ENCODE measurements at places on chromosomes 6 and 20. TPM values are rescaled to one million over a fixed set of nuclear protein-coding genes. Genes with fewer than 3 reads are reported as not detected.

DNA sequence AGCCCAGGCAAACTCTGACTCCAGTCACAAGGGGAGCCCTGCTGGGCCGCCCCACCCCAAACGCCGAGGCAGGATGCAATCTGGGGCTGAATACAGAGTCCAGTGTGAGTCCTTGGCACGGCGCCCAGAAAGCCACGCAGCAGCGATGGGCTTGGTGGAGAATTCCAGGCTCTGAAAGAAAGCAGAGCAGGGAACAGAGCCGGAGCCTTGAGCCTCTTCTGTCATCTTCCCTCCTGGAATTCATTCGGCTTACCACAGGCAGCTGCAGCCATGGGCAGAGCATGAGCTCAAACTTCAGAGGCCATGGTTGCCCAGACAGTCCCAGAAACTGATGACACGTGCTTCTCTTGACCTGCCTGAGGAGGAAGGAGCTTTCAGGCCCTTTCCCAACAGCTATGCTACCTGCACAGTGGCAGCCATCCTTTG, 441.1 kb upstream of the JARID2 start:
- peak; percentile 99 for DNase-seq

DNA sequence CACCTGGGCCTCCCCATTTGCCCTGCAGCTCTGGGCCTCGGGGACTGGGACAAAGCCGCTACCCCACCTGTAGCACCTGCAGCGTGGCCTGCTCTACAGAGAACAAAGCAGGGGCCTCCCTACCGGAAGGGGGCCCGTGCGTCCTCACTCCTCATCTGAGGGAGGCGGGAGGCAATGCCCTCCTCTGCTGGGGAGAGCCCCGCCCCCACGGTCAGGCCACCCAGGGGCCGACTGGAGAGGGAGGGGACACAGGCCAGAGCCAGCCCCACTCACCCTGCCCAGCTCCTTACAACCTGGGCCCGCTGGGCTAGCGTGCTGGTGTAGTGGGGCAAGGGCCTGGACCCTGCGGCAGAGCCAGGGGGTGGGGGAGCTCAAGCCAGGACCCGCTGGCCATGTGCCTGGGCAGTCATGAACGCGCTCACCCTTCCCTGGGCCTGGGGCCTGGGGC, 8.0 kb downstream of the LAMA5 start:
- DNase-seq, result no peak

Gene AKIRIN2
- 23.7 TPM for total RNA-seq

- DNase-seq, result peak; percentile 59
Measured at GRCh38 chr20:1108437-1108920, 9.9 kb upstream of the PSMF1 start.

Gene SYCP2
- total RNA-seq, result 0.78 TPM

- DNase-seq, result no peak
Measured at GRCh38 chr20:46710153-46710913, 884 bp downstream of the SLC2A10 start.

- no peak for DNase-seq
Measured at GRCh38 chr20:52290569-52290968, 99.0 kb upstream of the ZFP64 start.

GRCh38 chr6:13673368-13673767, 38.3 kb downstream of the RANBP9 start:
- no peak for DNase-seq

Gene DLK2
- total RNA-seq, result 3.3 TPM

DNA sequence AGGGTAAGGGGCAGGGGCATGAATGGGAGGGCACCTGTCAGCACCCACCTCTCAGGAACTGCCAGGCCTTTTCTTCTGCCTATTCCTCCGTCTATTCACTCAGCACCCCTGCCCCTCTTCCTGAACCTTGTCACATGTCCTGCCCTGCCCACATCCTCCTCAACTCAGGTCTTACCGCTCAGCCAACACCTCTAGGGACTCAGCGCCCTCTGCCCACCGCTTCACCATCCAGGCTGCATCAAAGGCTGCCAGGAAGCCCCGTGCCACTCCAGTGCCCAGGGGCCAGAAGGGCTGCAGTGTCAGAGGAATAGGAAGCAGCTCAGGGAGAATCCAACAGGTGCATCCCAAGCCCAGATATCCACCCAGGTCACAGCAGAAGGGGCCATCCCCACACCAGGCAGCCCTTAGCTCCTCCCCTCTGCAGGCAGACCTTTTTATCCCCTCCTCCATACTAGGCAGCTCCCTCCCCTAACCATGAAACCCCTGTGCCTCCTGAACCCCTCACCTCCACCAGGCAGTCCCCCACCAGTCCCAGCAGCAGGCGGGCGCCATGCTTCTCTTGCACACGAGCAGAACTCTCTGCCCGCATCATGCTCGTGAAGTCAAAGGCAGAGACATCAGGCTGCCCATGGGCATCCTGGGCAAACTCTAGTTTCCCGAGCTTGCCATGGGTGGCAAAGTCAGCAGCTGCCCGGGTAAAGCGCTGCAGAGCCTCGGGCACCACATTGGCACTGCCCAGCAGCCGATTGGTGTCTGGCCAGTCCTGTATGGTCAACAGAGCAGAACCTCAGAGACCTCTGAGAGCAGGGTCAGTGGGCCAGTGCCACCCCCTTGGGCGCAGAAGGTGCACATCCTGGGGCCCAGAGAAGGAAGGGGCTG, 5.5 kb downstream of the MICAL1 start:
- DNase-seq, result no peak

DNA sequence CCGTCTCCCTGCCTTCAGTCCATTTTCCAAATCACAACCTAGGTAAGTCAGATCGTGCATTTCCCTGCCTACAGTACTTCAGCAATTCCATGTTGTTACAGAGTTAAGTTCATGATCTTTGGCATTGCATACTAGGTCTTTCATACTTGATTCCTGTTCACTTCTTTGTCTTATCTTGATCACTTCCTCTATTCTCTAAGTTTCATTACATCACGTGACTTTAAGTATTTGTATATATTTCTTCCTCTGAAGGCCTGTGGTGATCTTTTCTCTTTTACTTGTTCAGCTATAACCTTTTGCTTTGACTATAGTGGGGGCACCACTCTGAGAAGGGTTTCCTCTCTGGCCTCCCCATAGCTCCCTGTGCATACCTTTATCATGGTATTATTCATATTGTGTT, 100.2 kb downstream of the TRMT11 start:
- no peak for DNase-seq

GRCh38 chr6:30893666-30894065, 9.3 kb downstream of the DDR1 start:
- DNase-seq, result no peak

Gene C20orf144
- 0.24 TPM for total RNA-seq

Measured in myocyte (in vitro differentiated cells).